Stimulated activated CD8-positive, alpha-beta memory T cell treated with anti-CD3 and anti-CD28 coated beads, Interleukin-4, amount 100 ng/mL, for 1 hour (primary cell): ENCODE measurements at places on chromosomes 1 and 21.

DNA sequence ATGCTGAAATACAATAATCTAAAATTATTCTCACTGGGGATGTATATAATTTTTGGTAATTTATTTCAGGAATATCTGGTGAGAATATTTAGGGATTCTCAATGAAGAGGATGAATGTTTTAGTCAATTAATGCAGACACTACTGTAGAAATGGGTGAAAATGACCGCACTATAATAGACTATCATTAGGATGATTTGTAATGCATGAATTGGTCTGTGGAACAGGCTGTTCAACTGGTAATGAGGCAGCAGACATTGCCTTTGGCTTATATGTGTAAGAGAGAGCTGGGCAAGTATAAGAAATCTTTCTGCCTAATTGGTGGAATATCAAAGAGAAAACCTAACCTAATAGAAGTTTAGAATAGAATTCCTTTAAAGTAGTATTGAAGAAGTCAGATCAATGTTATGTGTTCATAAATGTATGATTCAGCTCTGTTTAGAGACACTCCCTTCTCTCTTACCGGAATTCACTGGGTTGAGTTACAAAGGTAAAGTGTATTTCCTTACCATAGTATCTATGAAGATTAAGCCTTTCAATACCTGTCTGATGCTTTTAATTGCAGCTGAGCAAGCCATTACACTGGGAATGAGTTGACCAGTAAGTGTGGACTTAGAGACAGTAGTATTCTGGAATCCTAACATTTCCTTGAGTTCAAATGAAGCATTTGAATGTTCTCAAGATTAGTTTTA, 274.5 kb downstream of the S1PR1 start:
- DNase-seq, result no peak

- DNase-seq, result no peak
These were observed 188.3 kb upstream of the ARHGEF16 start for GRCh38 chr1:3265835-3266805.

- no peak for DNase-seq
These were observed 53.2 kb downstream of the CNN3 start for GRCh38 chr1:94873520-94874351.

DNA sequence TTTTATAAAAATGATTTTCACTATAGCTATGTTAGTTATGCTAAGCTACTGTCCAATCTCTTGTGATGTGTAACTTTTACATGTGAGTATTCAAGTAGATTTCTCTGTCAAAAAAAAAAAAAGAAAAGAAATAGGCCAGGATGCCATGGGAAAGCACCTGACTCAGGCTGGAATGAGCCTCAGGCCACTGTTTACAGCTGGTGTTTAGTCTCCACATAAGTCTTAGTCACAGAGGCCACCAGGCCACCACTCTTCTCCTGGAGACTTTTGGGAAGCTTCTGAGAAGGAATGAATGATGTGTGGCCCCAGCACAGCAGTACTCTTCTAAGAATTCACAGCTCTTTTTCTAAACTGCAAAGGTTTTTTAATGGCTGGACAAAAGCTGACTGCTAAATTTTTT, 48.9 kb downstream of the CHML start:
- DNase-seq, result no peak

GRCh38 chr1:29762635-29763034, 526.3 kb downstream of the PTPRU start:
- no peak for DNase-seq

DNA sequence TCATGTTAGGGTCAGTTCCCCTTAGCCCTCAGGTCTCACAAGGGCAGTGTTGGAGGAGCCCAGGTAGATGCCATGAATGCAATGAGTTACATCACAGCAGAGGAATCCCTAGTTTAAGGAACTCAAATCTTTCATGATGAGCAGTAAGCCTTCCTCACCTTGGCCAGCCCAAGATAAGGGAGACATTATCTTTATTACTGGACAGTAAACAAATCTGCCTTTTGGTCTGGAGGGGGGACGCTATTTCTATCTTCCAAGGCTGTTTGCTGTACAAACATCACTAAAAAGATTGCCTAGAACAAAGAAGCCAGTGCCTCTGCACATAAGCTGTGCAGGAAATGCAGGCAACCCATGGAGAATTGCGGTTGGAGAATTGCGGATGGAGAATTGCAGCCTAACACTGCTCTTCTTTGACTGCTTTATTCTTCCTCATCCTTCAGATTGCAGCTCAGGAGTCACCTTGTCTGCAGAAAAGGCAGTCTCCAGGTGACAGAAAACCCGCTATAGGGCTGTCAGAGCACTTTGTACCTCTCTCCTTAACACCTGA, 2.3 kb upstream of the CHI3L1 start:
- DNase-seq, result no peak

- DNase-seq, result no peak
These were observed 80.2 kb upstream of the KLHDC7A start for GRCh38 chr1:18400347-18401102.
